Coronary artery (tissue), 2 donors: ENCODE measurements at places on chromosomes 6 and 20.

DNA sequence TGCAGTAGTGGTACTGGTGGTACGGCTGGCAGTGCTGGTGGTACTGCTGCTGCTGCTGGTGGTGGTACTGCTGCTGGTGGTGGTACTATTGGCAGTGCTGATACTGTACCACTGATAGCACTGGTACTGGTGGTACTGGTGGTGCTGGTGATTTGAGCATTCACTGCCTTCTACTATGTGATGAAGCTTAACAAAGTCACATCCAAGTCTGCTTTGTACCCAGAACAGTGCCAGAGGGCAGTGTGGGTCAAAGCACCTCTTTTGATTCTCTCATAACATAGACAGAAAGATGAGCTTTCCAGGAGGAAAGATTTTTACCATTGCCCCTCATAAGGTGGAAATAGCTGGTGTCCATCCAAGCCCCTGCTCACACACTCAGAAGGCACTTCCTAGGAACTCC, 48.7 kb downstream of the ANKRD6 start:
- no peak for DNase-seq

DNA sequence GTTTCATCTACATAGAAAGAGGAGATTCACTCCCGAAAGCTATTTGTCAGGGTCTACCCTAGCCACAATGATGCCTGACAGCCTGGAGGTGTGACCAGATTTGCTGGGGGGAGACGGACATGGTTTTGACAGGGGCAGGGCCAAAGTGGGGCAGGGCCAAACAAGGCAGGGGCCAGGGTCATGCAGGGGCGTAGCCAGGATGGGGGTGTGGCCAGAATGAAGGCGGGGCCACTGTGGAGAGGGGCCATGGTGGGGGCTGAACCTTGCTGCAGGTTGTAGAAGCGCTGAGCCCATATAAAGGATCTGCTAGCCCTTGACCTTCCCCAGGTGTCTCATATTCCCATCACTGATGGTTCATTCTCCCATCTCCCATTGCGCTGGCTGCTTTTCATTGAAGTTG, 184.1 kb upstream of the SULF2 start:
- no peak for DNase-seq

GRCh38 chr20:35903843-35904242, 50.5 kb downstream of the SCAND1 start:
- DNase-seq, result no peak

GRCh38 chr6:152572338-152573088, 64.6 kb downstream of the SYNE1 start:
- DNase-seq, result no peak

GRCh38 chr6:52691718-52692117, 20.8 kb downstream of the TMEM14A start:
- DNase-seq, result no peak

GRCh38 chr20:13863244-13863643, 78.4 kb downstream of the NDUFAF5 start:
- DNase-seq, result no peak

DNA sequence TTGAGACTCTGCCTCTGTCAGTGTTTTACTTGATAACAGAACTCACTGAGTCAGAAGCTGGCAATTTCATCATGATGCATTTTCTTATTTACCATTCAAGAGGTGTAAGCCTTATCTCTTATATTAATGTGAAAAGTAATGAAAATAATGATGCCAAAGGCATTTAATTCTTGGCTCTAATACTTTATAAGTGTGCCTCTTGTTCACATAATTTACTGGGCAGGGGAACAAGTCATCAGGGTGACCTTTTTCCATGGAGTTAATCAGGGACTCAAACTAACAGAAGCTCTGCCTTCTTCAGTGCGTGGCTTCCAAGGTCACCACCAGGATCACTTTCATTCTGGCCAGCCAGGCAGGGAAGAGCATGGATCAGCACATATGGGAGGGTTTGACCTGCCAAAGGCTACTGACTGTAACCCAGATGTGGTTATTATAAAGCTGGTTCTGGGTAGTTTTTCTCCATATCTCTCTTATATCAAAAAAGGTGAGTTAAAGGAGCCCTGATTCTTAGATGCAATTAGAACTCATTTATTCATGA, 5.2 kb upstream of the PLCB1 start:
- DNase-seq, result no peak

GRCh38 chr6:153015094-153015640, 12.7 kb upstream of the MTRF1L start:
- no peak for DNase-seq

DNA sequence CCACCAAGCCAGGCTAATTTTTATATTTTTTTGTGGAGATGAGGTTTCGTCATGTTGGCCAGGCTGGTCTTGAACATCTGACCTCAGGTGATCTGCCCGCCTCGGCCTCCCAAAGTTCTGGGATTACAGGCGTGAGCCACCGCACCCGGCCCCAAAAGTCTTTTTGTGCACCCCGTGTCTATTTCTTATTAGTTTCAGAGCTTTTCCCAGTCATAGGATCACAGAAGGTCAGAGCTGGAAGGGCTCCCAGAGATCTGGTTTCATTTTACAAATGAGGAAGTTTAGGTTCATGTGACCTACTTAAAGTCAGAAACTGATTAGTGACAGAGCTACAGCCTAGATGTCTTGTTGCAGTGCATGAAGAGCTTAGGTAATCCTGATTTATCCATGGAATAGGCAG, 1.6 kb upstream of the OGFRL1 start:
- DNase-seq, result no peak

DNA sequence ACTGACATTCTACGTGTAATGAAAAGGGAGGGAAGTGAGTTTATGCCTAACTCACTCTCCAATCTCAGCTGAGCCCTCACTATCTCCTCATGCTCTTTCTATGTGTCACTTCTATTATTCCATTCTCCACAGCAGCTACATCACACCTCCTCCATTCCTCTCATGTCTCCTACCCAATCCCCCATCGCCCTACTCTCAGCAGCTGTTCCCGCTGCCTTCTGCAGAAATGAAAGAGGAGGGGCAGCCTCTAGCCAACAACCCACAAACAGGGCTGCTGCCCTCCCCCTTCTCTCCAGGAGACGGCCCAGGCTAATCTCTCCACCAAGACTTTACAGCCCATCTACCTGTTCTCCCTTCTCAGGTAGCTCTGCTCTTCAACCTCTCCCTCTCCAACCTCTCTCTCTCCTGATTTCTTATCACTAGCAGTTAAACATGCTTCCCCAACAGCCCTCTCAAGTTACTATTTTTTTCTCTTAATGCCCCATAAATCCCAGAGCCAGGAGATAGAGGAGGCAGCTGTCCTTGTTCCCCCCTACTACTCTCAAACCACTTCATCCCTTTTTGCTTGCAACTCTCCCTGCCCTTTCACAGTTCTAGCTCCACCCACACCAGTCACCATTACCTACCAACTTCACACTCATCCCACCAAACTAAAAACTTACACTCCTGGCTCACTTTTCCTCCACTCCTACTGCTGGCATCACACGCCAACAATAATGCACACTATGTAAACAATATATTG, 136.5 kb downstream of the BTBD9 start:
- no peak for DNase-seq

- DNase-seq, result no peak
Measured at GRCh38 chr6:160998217-160998616, 6.6 kb downstream of the MAP3K4 start.

DNA sequence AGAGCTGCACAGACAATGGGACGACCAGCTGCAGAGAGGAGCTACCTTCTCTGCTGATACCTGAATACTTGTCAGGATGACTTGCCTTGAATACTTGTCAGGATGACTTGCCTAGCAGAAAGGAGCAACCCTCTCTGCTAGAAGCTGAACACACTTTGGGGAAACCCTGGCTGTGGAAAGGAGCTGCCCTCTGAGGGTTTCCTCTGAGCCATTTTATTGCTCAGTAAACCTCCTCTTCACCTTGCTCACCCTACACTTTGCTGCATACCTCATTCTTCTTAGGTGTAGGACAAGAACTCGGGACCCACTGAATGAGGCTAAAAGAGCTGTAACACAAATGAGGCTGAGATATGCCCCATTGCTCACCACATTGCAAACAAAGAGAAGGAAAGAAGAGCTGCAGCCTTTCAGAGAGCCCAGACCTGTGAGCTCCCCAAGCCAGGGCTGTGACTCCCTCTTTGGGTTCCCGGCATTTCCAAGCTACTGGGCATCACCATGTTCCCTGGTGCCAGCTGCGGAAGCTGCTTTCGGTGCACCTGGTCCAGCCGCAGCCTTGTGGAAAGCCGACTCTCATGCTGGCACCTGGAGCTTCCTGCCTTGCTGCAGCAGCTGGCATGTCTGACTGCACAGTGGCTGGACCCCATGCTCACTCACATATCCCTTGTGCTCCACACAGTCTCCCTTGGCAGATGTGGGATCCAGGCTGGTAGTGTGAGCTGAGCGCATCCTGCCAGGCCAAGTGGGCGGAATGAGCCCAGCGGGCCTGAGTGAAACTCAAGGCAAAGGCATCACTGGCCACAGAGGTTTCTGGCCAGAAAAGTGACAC, 106.7 kb upstream of the AHI1 start:
- DNase-seq, result no peak

DNA sequence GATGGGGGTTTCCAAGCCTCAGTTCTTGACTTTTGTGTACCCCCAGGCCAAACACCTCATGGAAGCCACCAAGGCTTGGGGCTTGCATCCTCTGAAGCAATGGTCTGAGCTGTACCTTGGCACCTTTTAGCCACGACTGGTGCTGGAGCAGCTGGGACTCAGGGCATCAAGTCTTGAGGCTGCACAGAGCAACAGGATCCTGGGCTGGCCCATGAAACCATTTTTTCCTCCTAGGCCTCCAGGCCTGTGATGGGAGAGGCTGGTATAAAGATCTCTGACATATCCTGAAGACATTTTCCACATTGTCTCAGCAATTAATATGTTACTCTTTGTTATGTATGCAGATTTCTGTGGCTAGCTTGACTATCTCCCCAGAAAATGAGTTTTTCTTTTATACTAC, 269.1 kb upstream of the TBX18 start:
- no peak for DNase-seq

- no peak for DNase-seq
Measured at GRCh38 chr20:47380481-47380880, 24.0 kb upstream of the ZMYND8 start.

DNA sequence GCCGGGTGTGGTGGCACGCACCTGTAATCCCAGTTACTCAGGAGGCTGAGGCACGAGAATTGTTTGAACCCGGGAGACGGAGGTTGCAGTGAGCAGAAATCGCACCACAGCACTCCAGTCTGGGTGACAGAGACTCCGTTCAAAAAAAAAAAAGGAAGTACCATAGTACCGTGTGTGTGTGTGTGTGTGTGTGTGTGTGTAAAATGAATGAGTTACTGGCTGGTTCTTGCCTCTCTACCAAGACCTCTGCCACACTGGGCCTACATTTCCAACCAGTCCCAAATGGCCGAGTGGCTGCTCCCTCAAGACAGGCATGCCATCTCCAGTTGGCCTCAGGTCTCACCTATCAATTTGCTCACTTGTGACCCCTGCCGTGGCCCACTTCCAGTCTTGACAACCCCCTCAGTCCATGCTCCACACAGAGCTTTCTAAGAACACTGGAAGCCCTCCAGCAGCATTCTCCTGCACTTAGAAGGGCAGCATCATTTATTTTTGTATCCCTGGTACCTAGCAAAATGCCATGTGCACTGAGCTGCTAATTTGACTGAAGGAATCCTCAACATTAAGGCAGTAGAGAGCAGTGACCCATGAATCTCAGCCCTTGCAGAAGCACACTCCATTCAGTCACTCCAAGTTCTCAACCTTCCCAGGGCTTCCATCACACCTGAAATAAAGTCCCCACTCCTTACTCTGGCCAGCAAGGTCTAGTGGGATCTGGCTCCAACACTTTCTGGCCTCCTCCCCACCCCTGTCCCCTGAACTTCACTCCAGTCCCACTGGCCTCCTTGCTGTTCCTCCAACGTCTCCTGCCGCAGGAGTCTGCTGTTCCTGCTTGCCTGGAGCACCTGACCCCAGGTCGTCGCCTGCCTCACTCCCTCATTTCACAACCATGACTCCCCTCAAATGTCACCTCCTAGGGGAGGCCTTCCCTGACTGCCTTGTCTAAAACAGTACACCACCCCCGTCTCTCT, 29.9 kb downstream of the COX4I2 start:
- DNase-seq, result no peak

DNA sequence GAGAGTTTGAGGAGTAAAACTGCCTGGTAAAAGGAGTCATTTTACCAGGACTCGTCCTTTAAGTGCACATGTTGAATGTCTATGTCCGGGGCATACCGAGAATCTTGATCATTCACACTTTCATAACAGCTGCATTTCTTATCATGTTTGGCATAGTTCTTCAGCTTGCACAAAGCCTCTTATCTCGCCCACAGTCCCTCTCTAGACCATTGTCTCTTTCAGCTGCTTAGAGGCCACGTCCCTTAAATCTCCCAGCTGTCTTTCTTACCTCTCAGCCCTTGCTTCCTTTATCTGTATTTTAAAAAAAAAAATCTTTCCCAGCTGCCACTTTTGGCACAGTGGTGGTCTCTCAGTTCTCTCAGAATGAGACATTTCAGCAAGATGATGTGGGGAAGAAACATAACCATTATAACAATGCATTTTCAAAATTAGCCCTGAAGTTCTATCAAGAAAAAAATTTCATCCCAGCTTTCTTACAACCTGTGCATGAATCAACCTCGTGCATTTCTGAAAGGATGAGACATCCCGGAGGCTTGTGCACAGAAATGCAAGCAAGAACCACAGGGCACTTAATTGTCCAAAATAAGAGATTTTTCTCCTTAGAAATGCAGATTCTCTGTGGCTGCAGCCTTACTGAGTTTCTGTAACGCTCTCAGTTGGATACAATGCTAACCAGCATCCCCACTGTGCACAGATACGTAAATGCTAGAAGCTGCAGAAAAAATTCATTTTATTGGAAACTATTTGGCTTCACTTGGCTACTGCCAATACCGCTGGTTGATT, 24.2 kb downstream of the RBM24 start:
- no peak for DNase-seq

GRCh38 chr20:35742741-35743523, 872 bp upstream of the RBM39 start:
- DNase-seq, result no peak

- no peak for DNase-seq
Measured at GRCh38 chr6:113385020-113385431, 472.1 kb upstream of the MARCKS start.

DNA sequence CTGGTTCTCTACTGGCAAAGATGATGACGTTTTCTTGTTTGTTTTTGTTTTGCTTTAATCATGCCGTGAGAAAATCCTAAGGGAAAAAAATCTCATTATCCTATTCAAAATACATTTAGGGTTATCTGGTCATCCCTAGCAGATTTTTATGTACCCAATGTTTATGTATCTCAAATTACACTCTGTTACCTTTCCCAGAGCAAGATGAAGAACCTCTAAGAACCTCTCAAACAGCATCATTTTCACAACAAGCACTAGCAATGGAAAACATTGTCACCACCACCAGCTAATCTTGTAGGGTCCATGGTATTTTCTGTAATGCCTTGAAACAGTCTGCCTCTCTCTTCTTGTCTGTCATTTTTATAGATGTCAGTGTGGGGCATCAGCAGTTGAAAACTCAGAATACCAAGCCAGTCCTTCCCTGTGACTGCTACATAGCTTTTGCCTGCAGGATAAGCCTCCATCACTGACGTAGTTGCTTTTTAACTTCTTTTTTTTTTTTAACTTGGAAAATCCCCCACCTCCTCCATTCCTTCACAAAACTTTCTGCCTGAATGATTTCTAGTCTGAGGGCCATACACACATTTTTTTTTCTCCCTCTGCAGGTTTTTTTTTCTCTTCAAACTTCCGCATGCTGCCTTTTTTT, 2.4 kb upstream of the SNAP25 start:
- DNase-seq, result no peak
